ENCODE measurements at places on chromosomes 1 and 21. TPM values are rescaled to one million over a fixed set of nuclear protein-coding genes. Genes with fewer than 3 reads are reported as not detected.

- no peak for DNase-seq
Observed at GRCh38 chr1:159825564-159825963, 1.1 kb upstream of the SLAMF8 start.

- no peak for DNase-seq
Observed at GRCh38 chr1:187641015-187641414, 812.3 kb downstream of the PLA2G4A start.

The SIK1 gene
- total RNA-seq: 97.7 TPM

DNA sequence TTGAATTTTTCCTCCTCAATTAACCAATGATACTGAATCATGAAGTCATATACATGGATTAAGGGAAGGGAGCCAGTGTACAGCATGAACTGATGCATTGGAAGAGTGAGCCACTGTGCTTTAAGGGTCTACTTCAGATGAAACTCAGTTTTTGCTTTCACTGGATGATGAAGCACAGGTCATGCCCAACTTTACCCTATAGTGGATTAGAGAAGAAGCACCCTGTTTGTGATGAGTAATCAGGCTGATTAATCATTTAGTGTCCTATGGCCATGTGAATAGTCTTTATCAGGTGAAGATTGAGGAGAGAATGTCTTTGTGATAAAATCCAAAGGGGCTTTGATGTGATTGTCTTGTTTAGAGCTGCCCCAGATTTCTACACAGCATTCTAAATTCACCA, 24.7 kb upstream of the LAMC1 start:
- DNase-seq: no peak

DNA sequence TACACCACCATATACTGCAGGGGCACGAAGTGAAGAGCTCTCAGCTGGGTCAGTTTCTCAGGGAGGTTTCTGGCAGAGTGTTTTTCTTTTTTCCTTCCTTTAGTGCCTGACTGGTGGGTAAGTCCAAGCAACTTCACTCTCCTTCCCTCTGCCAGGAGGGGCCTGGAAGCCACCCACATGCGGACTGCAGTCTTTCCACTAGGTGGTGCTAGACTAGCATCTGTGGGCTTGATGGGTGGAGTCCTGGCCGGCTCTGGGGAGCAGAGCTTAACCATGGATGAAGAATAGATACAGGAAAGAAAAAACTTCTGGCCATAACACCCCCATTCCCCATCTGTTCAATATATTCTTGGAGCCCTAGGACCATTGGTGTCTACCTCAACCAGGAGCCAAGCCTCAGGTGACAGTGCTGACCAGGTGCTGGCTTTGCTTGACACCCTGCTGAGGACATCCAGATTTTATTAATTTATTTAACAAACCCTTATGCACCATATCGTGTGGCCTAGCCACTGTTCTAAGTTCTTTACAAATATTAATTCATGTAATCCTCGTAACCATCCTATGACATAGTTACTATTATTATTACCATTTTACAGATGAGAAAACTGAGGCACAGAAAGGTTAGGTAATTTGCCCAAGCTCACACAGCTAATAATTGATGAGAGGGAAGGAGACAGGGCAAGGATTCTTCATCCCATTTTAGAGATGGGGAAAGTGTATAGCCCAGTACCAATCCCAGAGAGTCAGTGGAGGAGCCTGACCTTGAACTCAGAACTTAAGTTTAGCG, 126.7 kb upstream of the CSF3R start:
- DNase-seq: peak; percentile 29

- no peak for DNase-seq
Observed at GRCh38 chr1:92118826-92119225, 38.7 kb downstream of the BTBD8 start.

GRCh38 chr1:65039066-65039465, 72.7 kb upstream of the JAK1 start:
- DNase-seq: no peak

DNA sequence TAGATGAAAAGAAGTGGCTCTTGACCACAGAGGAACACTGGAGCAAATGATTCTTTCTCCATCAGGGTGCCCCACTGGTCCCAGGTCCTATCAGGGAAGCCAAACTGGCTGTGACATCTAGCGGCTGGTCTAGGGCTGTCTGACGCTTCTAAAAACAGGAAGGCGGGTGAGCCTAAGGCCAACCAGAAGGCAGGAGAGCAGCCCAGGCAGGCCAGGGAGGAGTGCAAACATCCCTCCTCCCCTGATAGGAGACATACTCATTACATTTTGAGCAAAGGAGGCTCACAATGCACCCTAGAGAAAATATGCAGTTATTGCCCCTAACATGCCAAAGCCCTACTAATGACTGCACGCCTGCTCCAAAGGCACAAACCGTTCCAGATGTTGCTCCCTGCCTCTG, 10.4 kb upstream of the FOXE3 start:
- no peak for DNase-seq

- no peak for DNase-seq
Observed at GRCh38 chr1:11550664-11551283, 71.8 kb downstream of the DISP3 start.

- DNase-seq: no peak
Observed at GRCh38 chr1:179530352-179530751, 45.4 kb downstream of the NPHS2 start.

DNA sequence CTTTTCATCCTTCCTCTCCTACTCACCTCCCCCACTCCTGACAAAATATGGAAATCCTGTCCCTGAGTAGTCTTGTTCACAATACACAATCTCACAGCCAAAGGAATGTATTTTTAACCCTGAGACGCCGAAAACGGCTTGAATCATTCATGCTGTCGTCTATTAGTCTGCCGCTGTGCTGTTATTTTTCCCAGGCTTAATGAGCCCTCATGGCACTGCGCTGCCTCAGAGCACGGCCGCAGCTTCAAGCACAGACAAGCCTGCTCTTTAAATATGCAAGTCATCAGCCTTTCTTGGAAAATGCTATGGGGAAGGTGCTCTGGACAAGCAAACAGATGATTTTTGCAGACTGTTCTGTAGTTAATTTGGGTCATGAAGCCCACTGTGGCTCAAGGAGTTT, 302.7 kb downstream of the DISC1 start:
- DNase-seq: no peak

DNA sequence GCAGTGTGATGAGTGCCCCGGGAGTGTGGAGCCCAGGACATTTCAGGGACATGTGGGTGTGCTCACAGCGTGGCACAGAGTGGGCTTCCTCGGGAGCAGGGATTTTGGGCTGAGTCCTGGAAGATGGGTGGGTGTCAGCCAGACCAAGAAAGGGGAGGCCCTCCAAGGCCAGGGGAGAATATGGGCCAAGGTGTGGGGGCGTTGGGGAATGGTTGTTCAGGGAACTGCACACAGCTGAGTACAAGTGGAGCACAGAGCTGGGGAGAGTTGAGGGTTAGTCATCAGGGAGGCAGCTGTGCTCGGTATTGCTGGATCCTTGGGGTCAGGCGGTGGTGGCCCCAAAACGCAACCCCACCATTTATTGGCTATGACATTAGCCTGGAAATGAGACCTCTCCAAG, 5.5 kb downstream of the POGK start:
- DNase-seq: no peak

DNA sequence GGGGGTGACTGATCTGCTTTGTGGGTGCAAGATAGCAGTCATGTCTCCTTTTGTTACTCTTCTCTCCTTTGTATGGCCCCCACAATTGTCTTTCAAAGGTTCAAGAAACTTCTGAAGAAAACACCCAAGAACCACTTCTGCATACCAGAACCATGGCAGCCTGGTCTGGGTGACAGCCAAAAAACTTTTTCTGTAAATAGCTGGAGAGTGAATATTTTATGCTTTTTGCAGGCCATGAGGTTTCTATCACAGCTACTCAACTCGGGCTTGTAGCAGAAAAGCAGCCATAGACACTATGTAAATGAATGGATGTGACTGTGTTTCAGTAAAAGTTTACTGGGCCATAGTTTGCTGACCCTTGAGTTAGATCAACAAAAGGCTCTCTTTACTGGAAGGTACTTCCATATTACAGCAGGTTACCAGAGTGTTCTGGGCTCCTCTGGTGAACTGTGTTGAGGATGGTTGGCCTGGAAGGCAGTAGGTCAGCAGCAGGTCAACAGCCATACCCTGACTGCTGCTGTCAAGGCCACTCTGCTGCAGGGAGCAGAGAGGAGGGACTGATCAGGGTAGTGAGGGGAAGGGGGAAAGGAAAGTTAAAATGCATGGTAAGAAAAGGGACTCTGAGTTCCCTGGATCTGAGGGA, 116.4 kb downstream of the GDAP2 start:
- DNase-seq: no peak

GRCh38 chr1:24996983-24997893, 67.2 kb upstream of the RUNX3 start:
- DNase-seq: peak; percentile 41

DNA sequence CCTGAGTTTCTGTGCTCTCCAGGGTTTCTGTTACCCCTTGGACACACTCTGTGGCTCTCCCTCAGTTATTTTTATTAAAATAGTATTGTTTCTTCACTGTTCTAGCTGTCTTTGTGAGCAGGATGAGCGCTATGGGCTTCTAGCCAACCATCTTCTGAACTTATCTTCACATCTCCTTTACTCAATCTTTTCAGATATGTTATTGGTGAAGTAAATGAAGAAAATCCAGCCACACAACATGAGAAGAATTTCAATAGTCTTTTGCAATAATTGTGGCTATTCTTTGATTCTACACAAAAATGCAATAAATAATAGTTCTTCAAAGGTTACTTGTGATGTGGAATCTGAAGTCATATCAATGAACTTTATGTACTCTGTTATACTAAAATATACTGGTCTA, 80.3 kb upstream of the CAMK1G start:
- DNase-seq: no peak

DNA sequence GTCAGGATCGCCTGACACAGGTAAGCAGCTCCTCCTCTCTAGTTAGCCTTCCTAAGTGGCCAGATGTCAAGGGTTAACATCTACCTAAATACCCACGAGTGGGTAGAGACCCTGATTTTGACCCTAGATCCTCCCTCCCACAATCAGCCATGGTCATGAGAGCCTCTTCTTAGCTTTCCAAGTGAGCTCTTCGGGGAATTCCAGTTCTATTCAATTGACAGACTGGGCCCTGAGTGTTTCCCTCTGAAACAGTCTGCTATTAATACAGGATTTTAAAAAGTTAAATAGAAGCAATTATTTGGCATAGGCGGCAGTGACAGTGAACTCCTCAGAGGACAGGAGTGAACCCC, 28.1 kb downstream of the C2CD2 start:
- peak; percentile 21 for DNase-seq

GRCh38 chr1:27099587-27100334, 55.2 kb downstream of the SLC9A1 start:
- peak; percentile 77 for DNase-seq

DNA sequence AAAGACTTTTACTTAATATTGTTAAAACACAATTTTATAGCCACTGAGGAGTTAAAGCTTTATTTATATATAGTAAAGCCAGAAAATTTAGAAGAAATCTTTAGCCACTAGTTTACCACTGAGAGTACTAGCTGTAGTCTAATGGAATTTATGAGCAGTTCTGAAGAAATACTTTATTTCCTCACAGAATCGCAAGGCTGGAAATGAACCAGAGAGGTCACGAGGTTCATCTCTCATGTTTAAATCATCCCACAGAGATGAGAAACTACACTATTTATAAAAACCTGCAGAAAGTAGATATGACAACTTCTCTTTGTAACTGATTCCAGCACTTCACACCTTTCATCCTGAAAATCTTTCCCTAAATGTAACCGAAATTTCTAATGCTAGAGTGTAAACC, 26.0 kb downstream of the ADGRL4 start:
- DNase-seq: no peak

The SERBP1 gene
- total RNA-seq: 142 TPM

GRCh38 chr1:86150553-86151055, 6.0 kb downstream of the COL24A1 start:
- DNase-seq: no peak

The TMEM82 gene
- total RNA-seq: not detected

The S100A5 gene
- total RNA-seq: not detected

Measured in B cell (primary cell).